ENCODE measurements at places on chromosomes 3 and 15.

DNA sequence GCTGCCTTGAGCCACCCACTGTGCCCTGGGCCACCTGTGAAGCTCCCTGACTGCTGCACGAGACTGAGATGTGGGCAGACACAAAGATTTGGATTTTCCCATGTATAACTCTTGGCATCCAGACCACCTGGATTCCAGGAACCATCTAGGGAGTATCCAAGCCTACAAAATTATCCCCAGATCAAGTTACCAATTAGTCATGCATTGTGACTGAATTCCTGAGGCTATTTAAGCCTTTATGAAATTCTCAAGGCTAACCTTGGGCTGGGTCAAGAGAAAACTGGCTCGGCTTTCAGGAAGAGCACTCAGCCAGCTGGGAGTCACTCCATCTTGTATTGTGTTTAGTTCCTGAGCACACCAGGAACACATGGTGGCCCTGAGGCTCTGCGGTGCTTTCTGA, 13.3 kb upstream of the ATP13A5 start:
- no peak for DNase-seq

DNA sequence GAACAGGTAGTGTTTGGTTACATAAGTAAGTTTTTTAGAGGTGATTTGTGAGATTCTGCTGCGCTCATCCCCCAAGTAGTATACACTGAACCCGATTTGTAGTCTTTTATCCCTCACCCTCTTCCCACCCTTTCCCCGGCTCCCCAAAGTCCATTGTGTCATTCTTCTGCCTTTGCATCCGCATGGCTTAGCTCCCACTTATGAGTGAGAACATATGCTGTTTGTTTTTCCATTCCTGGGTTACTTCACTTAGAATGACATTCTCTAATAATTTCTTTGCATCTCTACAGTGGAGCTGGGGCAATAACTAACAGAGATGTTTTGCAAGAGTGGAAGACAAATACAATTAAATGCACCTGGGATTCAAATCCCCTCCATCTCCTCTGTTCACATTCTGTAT, 93.2 kb downstream of the TP63 start:
- DNase-seq: peak; percentile 56

DNA sequence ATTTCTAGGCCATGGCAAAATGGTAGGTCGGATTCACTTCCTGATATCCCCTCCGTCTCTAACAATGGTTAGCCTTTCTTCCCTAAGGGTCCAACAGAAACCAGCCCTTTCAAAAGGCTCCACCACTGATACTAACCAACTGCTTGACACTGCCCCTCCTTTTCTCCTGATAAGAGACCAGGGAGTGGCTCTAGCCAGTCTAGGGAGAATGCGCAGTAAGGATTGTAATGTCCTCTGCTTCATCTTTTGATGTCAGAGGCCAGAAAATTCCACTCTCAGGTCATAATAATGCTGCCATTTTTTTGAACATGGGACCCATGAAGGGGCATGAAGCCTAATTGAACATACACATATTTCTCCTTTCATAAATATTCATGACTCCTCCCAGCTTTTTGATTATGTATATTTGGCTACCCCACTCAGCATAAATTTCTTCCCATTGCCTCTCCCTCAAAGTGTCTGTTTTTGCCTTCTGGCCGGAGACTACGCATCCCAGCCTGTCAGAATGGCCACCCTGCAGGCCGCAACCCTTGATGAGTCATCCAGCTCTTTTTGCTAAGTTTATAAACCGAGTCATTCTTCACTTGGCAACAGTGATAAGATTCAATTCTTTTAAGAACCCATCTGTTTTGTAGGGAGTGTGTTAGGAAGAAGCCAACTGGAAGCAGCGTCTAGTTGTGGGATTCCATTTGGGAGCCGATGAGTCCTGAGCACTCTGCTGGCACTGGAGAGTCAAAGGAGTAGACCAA, 189.0 kb upstream of the MCTP2 start:
- DNase-seq: peak; percentile 60

GRCh38 chr3:65400899-65401298, 637.8 kb downstream of the MAGI1 start:
- no peak for DNase-seq

DNA sequence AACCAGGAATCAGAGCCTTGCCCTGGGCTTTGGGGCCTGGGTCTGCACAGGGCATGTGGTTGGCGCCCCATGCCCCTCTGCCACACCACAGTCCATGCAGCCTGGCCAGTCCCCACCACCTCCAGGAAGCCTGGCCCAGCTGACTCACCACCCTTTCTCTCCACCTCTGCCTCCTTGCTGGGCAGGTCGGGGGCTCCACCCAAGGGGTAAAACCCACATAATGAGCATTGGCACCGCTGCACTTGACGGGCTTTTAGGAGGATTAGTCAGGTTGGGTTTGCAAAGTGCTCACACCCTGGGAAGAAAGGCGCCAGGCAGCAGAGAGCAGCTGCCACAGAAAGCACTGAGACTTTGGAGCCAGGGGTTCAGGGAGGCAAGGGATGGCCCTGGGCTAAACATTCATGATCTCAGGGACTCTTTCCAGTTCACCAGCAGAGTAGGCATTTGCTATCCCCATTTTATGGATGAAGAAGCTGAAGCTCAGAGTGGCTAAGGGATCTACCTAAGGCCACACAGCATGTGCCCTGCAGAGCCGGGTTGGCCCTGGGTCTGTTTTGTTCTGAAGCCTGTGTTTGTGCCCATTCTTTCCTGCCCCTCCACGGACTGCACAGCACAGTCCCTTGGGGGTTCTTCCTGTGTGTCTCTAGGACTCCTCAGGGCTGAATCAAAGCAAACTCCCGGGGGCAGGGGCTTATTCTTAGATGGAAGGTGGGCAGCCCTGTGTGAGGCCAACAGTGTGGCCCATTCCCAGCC, 113.4 kb downstream of the ETFA start:
- DNase-seq: no peak

- no peak for DNase-seq
Measured at GRCh38 chr3:48696601-48697000, 10.9 kb upstream of the NCKIPSD start.

DNA sequence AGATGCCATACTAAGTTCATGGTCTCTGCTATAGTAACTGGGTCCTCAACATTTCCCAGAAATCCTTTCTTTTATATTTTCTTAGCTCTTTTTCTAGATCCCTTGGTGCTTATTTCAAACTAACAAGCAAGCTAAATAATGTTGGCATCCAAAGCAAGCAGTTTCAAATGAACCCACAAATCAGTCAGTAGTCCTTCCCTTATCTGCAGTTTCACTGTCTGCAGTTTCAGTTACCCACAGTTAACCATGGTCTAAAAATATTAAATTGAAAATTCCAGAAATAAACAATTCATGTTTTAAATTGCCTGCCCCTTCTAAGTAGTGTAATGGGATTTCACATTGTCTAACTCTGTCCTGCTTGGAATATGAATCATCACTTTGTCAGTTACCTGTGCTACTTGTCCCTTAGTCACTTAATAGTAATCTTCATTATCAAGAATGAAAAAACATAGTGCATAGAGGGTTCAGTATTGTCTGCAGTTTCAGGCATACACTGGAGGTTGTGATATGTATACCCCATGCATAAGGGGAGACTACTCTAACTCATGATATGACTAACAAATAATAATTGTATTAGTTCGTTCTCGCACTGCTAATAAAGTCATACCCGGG, 633.7 kb downstream of the MECOM start:
- DNase-seq: no peak

DNA sequence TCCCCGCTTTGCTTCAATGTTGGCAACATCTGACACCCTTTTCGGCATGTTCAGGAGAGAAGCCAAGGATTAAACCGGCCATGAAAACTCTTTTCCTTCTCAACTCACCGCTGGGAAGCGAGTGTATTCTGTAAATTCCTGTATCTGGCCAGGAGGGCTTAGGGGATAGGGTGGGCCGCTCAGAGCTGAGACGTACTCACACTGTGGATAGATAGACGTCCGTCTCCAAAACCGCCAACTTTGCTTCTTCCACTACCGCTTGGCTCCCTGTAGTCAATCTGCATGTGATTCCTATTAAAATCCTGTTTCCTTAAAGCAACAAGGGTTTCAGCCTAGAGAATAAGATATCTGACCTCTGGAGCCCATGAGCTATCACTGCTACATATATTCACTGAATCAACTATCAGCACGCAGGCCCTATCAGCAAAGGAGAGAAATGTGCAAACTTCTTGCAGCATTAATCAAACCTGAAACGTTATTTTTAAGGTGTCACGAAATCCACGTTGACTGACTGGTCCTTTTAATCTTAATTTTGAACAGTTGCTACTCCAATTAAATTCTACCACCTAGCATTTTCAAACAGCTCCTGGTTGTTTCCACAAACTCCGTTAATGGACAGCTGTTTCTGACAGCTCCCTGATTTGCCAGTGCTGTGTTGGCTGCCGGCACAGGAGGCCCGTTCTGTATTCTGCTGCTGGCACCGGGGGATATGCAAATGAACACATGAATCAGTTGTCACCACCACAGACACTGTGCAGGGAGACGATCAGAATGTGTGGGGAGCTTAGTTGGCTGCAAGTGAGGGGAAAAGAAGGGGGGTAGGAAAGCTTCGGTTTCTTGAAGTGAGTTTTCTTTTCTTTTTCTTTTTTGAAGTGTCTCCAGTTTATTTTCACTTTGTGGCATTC, 438.9 kb upstream of the ARRDC4 start:
- DNase-seq: peak; percentile 13

DNA sequence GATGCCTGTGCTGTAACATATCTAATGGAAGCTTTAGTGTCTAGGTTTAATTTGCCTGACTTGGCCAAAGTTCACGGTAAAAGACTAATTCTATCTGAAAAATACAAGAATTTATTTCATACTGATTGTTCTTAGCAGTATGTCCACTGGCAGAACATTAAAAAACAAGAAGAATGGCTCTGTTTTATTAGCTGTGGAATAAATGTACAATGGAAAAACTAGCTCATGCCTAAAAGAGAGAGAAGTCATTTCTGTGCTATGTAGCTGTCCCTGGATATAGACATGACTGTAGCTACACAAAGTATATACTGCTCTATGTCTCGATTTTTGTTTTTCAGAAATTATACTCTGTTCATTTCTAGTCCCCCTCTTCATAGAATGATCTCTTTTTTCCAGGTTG, 13.9 kb upstream of the VGLL3 start:
- no peak for DNase-seq

DNA sequence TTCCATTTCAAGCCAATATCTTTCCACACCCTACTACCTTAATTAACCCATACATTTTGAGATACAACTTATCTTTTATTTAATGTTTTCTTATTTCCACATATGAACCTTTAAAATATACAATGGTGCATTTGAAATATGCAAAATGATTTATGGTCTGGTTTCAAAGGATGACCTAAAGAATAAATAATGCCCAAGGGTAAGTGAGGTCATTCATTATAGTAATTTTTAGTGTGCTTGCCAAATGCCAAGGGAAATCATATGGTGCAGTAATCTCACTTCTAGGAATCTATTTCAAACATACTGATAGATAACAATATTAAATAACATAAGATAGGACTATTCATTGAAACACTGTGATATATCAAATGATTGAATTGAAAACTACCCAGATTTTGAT, 1055.4 kb downstream of the AGBL1 start:
- no peak for DNase-seq

- DNase-seq: no peak
Measured at GRCh38 chr3:8653800-8654408, 9.3 kb upstream of the SSUH2 start.

- no peak for DNase-seq
Measured at GRCh38 chr3:152942366-152942765, 107.4 kb downstream of the P2RY1 start.

- DNase-seq: no peak
Measured at GRCh38 chr15:84653584-84653909, 536 bp downstream of the WDR73 start.

DNA sequence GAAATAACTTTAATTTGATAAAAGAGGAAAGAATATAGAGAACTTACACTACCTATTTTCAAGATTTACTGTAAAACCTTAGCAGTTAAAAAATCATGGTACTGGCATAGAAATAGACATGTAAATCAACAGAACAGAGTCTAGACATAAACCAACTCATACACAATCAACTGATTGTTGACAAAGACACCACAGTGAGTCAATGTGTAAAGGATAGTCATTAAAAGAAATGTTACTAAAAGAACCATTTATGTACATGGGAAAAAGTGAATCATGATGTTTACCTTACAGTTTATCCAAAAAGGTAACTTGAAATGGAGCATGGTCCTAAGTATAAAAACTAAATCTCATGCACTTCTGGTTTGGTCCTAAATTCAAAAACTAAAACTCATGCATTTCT, 847.4 kb downstream of the IGSF11 start:
- DNase-seq: no peak

DNA sequence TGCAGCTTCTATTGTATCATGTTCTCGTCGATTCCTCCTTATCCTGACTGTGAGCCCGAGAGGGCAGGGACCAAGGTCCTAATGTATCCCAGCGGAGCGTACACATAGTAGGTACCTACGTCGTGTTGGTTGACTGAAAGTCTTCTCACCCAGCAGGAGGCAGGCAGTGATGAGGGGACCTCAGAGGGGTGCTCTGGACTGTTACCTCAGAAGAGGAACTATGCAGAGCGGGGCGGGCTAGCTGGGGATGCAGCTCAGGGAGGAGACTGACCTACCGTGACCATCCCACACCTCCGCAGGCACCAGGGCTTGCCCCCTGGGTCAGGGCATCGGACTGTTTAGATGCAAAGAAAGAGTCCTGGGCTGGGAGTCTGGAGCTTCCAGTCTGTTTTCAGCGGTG, 11.4 kb downstream of the CHAC1 start:
- no peak for DNase-seq

DNA sequence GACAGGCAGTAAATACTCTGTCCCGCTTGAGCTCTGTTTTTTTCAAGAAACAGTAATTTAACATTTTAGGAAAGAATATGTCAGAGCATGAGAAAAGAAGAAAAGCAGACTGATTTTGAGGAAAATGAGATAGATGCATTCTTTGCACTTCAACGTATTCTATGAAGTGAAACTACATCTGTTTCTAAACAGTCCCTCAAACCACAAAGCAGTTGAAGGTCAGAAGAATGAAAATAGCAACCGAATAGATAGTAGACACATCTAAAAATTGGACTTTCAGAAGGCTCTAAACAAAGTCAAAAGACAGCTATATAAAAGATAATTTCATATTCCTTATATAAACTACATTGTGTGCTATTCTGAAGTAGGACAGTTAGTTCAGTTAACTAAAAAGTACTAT, 172.6 kb upstream of the LRRC3B start:
- DNase-seq: no peak

DNA sequence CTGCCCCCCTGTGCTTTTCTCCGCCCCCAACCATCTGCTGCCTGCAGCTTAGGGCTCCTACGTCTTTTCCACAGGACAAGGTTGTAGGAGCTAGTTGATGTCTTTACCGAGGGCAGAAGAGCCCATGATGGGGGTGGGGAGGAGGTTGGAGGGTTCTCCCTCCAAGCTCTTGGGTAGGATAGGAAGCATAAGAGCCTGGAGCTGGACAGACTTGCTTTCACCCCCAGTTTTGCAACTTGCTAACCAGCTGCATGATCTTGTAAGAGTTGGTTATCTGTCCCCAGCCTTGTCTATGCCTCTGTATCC, 856 bp downstream of the ABCF3 start:
- DNase-seq: no peak
